ENCODE measurements at places on chromosomes 7 and 10.

GRCh38 chr7:120114626-120115025, 158.3 kb upstream of the KCND2 start:
- no peak for DNase-seq

DNA sequence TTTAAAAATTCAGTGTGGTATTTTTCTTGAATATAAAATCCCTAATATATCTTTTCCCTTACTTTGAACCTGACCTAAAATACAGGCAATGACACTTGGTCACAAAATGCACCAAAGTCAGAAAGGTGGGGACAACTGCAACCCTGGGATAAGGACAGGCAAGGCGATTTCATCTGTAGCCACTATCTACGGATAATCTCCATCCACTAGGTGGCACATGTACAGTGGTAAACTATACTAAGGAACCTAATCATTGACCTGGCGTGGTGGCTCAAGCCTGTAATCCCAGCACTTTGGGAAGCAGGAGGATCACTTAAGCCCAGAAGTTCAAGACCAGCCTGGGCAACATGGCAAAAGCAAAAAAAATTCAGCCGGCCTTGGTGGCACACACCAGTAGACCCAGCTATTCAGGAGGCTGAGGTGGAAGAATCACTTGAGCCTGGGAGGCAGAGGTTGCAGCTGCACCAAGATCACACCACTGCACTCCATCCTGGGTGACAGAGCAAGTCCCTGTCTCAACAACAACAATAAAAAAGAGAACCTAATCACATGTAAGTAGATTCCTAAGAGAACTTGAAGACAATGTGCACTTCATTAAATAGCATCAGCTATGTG, 98.9 kb downstream of the KMT2C start:
- peak; percentile 72 for DNase-seq

- no peak for DNase-seq
Observed at GRCh38 chr7:69781412-69781846, 183.2 kb downstream of the AUTS2 start.

GRCh38 chr10:83075016-83075814, 1064.1 kb upstream of the GHITM start:
- DNase-seq: no peak

DNA sequence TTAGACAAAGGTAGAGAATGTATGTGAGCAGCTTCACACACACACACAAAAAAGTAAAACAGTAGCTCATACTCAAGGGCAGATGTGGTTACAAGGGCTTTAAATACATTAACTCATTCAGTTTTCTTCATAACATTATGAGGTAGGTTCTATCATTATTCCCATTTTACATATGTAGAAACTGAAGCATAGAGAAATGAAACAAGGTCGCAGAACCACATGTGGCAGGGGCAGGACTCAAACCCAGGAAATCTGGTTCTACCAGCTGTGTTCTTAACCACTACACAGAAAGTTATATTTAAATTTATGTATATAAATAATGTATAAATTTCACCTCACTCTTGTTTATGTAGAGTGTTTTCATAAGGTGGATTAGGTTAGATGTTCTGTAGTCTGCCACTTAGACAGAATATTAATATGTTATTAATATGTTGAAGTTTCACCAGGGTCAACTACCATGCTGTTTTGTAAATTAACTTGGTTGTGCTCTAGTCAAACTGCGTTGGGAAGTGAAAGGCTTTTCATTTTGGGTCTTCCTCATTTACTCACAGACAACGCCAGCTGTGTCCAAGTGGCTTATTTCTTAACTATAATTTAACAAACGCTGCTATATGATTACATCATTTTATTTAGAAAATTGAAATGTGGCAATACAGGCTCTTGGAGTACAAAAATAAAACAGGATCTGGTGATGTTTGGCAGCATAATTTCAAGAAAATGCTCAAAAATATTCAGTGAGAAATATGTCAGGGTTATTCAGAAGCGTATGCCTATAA, 138.4 kb downstream of the MDFIC start:
- DNase-seq: no peak

DNA sequence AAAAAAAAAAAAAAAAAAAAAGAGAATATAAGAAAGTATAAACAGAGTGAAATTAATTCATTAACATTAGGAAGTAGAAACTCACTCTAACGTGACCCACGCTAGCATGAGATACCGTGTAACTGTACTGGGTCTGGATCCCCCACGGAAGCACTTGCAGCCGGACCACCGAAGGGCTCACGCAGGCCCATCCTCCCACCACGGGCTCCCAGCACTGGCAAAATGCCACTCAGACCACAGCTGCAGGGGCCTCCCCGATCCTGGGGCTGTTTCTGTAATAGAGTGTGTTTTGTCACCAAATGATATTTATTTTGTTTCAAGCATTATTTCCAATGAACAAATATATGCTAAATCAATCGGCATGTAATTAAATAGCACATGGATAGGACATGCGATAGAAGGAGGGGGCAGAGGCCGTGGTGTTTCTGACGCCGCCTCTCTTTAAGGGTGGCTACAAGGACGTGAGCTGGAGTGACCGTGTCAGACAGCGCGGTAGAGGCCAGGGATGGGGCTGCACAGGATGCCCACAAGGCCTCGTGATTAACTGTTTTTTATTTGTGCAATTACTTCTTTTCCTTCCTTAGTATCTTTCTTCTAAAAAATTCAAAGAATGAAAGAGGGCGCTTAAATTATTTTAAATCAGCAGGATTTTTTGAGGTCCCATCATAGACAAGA, 568.5 kb downstream of the PTPRN2 start:
- no peak for DNase-seq

- DNase-seq: no peak
Observed at GRCh38 chr10:43692051-43692825, 43.6 kb upstream of the ZNF32 start.

- no peak for DNase-seq
Observed at GRCh38 chr7:133735222-133735621, 391.9 kb upstream of the LRGUK start.

GRCh38 chr10:25683344-25683743, 250.7 kb upstream of the MYO3A start:
- DNase-seq: no peak

GRCh38 chr10:13993673-13994089, 337.0 kb downstream of the FRMD4A start:
- DNase-seq: no peak

DNA sequence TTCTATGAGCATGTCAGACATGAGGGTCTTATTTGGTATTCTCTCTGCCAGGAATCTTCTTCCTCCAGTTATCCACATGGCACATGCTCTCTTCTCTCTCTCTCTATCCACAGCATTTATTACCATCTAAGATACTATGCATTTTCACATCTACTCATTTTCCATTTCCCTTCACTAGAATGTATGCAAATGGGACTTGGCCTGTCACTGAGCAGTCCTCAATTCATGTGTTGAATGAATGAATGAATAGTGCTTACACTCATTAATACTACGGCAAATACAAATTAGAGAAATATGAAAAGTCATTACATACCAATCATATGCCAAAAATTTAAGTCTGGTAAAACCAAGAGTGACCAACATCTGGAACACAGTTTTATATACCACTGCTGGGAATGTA, 34.0 kb downstream of the COA1 start:
- DNase-seq: no peak

- no peak for DNase-seq
Observed at GRCh38 chr10:113104047-113104446, 154.0 kb downstream of the TCF7L2 start.

- no peak for DNase-seq
Observed at GRCh38 chr10:60820093-60820754, 41.9 kb downstream of the CDK1 start.

DNA sequence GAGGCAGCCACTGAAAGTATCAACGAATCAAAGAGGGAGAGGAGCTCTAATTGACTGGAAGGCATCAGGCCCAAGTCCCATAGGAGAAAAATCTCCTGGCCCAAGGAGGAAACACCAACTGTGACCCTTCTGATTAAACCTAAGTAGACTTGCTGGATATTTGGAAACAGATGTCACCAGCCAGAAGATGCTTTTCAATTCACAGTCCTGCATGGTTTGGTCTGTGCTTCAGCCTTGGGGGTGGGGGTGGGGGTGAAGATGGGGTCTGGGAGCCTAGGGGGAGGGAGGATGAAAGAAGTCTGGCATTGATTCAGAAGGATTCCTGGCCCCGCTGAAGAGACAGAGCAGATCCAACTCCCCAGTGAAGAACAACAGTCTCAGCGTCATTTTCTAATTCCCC, 623.7 kb downstream of the PARD3 start:
- no peak for DNase-seq

DNA sequence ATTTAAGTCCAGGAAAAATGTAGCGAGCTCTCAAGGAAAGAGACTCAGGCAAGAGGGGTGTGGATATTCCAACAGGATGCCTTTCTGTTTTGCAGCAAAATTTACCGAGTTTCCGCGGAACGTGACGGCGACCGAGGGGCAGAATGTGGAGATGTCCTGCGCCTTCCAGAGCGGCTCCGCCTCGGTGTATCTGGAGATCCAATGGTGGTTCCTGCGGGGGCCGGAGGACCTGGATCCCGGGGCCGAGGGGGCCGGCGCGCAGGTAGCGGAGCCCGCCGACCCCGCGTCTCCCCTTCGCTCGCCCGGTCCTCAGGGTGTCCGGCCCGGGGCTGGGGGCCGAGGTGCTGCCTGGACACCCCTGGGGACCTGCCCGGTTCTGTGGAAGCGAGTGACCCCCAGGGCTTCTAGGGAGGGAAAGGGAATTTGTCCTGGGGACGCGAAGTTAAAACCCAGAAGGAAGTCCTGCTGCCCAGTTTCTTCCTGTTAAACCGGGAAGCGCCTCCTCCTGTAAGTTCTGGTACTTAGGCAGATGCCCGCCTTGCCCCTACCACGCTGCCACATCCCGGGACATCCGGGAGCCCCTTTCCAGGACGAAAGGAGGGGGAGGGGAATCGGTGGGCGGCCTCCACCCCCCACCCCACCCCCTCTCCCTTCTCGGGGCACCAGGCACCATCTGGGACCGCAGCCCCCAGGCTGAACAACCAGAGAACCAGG, 2.5 kb downstream of the VSTM2A start:
- DNase-seq: no peak

GRCh38 chr10:64275774-64276173, 754.6 kb downstream of the REEP3 start:
- DNase-seq: no peak

GRCh38 chr10:53898532-53898931, 902.5 kb downstream of the PCDH15 start:
- no peak for DNase-seq

GRCh38 chr7:146076344-146076743, 40.3 kb upstream of the CNTNAP2 start:
- DNase-seq: no peak

GRCh38 chr7:7790041-7790741, 71.8 kb upstream of the RPA3 start:
- DNase-seq: no peak

DNA sequence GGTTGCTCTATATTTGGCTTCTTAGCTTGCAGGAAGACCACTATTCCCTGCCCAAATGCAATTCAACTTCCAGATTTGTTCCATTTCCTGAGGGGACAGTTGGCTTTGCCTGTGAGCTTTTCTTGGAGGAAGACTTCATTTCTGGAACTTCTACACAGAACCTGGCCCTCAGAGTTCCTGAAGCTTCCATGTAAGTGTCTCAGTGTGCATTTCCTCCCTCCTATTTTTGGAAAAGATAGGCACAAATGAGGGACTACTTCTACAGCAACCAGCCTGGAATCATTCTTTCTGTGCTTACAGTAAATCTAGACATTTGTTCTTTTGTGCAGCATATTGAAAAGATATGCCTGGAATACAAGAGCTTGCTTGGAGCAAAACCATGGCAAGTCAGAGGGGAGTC, 164.3 kb downstream of the CREB5 start:
- DNase-seq: no peak

DNA sequence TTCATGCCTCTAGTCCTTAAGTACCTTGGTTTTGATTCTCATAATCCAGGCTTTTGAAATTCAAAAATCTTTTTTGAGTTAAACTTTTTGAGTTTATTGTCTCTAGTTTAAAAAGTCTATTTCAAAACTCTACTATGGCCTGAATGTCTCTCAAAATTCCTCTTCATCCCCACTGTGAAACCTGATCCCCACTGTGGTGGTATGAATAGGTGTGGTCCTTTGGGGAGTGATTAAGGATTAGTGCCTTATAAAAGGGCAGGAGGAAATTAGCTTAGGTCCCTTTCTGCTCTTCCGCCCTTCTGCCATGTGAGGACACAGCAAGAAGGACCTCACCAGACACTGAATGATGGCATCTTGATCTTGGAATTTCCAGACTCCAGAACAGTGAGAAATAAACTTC, 44.1 kb upstream of the JAZF1 start:
- no peak for DNase-seq

DNA sequence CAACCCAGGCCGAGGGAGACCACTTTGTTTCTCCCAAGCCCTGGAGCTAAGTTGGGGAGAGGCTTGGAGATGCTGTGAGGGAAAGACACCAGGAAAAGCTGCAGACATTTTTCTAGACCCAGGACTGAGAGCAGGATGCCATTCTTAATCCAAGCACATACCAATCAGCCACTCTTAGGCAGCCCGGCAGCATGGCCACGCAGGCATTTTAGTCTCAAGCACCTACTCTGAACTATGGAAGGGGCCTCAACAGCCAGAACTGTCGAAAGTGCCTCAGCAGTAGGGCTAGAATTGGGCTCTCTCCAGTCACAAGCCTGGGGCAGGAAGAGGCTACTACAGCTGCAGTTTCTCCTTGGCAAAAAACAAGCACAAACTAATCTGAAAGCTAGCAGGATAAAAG, 57.8 kb downstream of the GCC1 start:
- no peak for DNase-seq

- DNase-seq: no peak
Observed at GRCh38 chr10:101597091-101597900, 9.2 kb downstream of the DPCD start.

- no peak for DNase-seq
Observed at GRCh38 chr7:122802301-122802751, 83.9 kb downstream of the CADPS2 start.

DNA sequence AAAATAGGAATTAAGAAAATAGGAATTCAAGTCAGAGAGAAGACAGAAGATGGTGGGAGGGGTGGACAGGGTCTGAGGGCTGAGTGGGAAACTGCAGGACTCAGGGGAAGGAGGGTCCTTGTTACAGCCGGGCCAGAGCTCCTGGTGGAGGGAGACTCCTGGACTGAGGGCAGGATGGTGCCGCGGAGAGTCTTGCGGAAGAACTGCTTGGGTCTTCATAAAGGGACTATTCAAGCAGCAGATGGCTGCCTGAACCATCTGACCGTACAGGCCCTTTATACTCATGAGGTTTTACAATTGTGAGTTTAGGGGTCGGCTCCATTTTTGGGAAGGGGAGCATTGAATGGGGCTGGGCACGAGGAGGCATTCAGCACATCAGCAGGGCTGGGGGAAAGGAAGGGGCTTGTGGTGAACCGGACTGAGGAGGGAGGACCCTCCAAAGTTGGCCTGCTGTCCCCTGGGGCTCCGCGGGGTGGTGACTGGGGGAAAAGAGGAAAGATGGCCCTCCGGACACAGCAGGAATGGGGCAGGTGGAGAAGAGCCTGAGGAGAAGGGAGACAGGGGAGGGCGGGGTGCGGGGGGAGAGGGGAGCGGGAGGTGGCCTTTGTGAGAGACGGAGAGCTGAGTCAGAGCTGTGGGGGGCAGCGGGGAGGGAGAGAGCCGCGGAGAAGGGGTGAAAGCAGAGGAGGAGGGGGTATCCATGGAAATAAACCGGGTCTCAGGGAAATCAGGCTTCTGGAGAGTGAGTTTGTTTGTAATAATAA, 1.5 kb downstream of the FAM131B start:
- peak; percentile 36 for DNase-seq

GRCh38 chr10:71878327-71879034, 27.4 kb upstream of the PSAP start:
- DNase-seq: no peak
